ENCODE measurements at places on chromosomes 6 and 20. TPM values are rescaled to one million over a fixed set of nuclear protein-coding genes. Genes with fewer than 3 reads are reported as not detected.
A peak's percentile ranks its signal among the peaks of the same experiment; 100 is the strongest.

GRCh38 chr6:137099689-137100403 is 55.1 kb upstream of the IL20RA start:
- DNase-seq: no peak

GRCh38 chr6:46207174-46207573 is 36.4 kb upstream of the ENPP5 start:
- DNase-seq: no peak

- DNase-seq: no peak
These were observed 503 bp upstream of the ZC2HC1B start for GRCh38 chr6:143863771-143864170.

DNA sequence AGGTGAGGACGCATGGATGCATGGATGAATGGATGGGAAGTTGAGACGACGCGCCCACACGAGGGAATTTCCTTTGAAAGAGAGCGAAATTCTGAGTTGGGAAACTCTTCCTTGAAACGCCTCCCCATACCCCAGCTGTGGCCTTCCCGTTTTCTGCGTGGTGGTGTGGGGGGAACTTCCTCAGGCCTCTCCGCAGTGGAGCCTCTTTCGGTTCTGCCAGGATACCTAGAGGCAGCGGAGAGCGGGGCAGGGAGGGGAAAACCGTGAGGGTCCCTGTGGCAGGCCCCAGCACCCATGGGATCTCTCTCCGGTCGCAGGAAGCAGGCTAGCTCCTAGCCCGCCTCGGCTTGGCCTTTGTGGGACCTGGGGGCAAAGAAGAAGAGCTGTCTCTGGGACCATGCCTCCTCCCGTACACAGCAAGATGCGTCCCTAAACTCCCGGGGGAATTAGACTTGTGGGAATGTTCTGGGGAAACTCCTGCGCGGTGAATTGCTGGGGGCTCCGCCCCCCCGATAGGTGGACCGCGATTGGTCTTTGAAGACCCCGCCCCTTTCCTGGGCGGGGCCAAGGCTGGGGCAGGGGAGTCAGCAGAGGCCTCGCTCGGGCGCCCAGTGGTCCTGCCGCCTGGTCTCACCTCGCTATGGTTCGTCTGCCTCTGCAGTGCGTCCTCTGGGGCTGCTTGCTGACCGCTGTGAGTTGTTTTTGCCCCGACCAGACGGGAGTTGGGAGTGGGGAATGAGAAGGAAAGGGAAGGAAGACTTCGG is at the start of gene CD40:
Gene CD40 (plus strand): TSS at position 611 of the 764 bp plus-strand sequence. CDS start 30 bp downstream, at position 641.
- peak; percentile 96 for DNase-seq

- no peak for DNase-seq
These were observed 184.9 kb downstream of the ARHGAP18 start for GRCh38 chr6:129525055-129525454.

DNA sequence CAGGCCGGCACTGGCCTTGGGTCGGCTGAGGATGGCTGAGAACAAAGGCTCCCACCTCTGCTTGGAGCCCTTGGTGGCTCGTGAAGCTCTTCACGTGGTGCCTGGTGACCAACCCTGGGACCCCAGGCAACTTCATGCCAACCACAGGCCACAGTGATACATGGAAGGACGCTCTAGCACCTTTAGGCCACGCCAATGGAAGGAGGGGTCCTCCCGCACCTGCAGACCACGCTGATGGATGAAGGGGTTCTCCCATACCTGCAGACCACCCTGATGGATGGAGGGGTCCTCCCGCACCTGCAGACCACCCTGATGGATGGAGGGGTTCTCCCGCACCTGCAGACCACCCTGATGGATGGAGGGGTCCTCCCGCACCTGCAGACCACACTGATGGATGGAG is 62.5 kb downstream of the ERMARD start:
- DNase-seq: no peak

Gene PDYN
- not detected for total RNA-seq

Gene ZNF343
- total RNA-seq: 16.2 TPM

GRCh38 chr20:3218307-3218988 is 9.2 kb downstream of the ITPA start:
- peak; percentile 73 for DNase-seq

Gene ARMH2
- total RNA-seq: not detected

DNA sequence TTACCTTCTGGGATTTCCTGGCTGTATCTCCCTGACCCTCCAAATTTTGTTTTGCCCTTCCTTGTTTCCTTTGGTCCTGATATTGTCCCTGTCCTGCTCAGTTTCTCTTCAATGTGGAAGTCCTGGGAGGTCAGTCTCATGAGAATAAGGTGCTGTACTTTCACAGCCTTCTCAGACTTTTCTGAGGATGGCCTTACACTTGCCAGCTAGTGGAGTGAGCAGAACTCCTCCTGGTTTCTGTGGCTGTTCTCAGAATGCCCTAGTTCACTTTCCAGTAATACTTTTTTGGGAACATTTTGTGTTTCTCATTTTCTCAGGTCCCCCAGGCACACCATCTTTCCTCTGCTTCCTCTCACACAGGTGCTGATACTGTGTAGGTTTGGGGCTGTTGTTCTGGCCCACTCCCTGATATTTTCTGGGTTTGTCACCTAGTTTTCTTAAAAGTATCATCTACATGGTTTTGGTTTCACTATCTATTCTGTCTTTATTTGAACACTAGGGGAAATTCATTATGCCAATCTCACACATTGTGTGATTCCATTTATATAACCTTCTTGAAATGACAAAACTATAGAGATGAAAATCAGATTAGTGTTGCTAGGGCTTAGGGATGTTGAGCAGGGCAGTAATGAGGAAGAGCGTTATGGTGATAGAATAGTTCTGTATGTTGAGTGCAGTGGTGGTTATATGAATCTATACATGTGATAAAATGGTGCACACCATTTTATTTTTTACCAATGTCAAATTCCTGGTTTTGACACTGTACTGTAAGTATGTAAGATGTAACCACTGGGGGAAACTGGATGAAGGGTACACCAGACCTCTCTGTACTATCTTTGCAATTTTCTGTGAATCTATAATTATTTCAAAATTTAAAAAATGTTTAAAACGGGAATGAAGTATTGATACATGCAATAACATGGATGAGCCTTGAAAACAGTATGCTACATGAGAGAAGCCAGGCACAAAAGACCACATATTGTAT is 27.2 kb upstream of the BRPF3 start:
- no peak for DNase-seq

DNA sequence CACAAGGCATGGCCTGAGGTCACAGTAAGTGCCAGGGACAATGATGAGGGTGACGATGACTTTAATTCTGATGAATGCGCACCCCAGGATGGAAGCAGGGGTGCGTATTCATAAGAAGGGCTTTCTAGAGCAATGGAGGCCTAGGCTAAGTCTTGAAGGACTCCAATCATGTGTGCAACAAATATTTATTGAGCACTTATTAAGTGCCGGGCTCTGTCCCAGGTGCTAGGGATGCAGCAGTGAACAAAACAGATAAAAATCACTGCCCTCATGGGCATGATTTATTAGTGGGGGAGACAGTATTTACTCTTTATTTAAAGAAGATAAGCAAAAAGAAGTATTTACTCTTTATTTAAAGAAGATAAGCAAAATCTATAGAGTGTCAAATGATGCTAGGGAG is 198.2 kb upstream of the KCNG1 start:
- no peak for DNase-seq

Gene GHRH
- total RNA-seq: not detected

DNA sequence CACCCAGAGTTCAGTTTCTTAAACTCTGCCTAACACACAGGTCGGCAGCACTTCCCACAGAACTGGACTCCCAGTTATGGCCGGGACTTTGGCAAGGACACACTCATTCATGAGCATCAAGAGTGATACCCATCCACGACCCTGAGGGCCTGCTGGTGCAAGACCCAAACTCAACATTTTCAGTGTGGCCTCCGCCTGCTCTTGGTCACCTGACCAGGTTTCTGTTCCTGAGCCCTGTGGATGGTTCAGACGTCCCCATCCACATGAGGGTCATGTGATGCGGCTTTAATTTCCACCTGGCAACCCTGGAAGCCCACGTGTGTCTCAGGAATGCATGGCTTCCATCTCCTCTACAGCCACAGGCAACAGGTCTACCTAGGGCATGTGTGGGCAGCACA is 245.3 kb downstream of the DLL1 start:
- DNase-seq: no peak

Gene TFAP2B
- total RNA-seq: 0.56 TPM

- no peak for DNase-seq
These were observed 144.4 kb upstream of the MAN1A1 start for GRCh38 chr6:119493980-119494379.

DNA sequence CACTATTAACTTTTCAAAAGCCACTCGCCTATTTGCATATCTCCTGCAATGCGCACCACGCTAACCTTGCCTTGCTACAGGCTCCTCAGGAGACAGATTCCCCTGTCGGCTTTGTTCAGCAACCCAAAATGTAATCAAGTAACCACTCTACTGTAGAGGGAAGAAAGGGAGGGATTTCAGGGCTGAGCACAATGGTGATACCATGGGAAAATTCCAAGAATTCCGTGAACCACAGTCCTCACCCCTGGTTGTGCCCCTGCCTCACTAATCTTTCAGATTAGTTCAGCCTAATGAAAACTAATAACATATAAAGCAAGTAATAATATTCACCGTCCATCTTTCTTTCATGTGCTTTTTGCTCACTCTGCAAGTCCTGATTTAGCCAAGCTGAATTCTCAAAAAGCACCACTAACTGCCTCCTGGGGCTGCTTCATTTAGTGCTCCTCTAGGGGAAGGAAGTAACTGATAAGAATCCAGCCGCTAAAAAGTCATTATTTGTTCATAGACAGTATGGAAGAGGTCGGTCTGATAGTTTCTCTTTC is 6.6 kb downstream of the CITED2 start:
- DNase-seq: peak; percentile 83

Gene MUCL3
- total RNA-seq: not detected

Gene BMP7
- 7.5 TPM for total RNA-seq

DNA sequence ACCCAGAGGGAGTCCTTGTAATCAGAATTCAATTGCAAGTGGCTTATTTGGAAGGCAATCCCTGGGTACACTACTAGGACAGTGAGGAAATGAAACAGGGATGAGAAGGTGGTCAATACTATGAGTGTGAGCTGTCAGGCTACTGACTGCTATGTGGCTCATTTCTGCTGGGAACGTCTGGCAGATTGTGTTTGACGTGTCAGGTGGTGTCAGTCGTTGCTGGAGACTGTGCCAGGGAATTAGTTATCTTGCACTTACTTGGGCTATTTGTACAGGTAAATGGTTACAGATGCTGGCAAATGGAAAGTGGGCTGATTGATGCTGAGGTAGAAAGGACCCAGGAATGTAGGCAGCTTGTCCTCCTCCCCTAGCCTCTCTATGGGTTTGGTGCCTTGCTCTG is 17.4 kb downstream of the CST4 start:
- DNase-seq: no peak

GRCh38 chr6:44004136-44004535 is 123.1 kb downstream of the MRPL14 start:
- peak; percentile 60 for DNase-seq

Gene FLRT3
- total RNA-seq: not detected

DNA sequence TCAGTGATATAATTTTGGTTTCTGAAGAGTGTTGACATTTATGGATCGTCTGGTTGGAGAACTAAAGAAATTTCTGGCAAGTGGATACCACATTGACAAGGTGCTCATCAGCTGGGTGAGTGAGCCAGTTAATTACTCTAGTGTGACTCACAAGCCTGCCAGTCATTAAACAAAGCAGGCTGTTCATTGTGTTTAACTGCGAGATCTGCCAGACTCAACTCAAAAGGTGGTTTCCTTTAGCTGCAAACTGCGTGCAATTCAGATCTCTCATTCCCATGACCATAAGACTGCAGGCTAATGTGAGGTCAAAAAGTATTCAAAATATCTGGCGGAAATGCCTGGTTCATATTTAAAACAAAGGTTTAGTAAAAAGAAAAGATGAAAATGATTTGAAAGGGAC is 32.5 kb upstream of the IYD start:
- no peak for DNase-seq

Gene CLPSL1
- total RNA-seq: not detected

Gene KCNK17
- total RNA-seq: not detected

DNA sequence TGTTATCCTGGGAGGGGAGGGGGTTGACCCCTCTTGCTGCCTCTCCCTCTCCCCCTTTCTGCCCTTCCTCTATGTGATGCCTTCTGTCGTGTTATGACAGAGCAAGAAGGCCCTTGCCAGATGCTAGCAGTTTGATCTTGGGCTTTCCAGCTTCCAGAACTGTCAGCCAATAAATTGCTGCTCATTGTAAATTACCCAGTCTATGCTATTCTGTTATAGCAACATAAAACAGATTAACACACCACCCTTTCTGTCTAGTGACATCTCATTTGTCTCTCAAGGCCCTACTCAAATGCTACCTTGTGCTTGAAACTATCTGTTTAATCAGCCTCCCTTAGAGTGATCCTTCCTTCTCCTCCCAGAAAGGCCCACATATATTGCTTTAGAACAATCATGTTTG is 16.4 kb upstream of the MAP3K4 start:
- no peak for DNase-seq

DNA sequence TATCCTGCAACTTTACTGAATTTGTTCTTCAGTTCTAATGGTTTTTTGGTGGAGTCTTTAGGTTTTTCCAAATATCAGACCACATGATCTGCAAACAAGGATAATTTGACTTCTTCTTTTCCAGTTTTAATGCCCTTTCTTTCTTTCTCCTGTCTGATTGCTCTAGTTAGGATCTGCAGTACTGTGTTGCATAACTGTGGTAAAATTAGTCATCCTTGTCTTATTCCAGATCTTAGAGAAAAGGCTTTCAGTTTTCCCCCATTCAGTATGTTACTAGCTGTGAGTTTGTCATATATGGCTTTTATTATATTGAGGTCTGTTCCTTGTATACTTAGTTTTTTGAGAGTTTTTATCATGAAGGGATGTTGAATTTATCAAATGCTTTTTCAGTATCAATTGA is 4.3 kb downstream of the MICA start:
- DNase-seq: no peak

DNA sequence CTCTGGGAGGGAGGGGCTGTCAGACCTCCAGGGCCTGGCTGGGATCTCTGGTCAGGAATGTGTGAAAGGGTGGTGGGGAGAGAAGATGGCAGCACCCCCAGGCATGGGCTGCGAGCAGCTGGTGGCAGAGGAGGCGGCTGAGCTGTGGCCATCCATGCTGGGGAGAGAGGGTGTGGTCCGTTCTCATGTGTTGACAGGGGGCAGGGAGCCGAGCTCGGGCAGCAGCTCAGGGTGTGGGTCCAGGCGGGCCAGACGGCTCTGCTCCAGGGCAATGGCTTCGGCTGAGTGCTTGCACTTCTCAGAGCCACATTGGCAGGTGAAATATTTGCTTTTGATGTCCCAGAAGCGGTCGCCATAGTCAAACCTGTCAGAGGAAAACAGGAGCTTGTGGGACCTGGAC is 1.1 kb upstream of the SLC44A4 start:
- DNase-seq: no peak
